ENCODE measurements at places on chromosomes 4 and X. TPM values are rescaled to one million over a fixed set of nuclear protein-coding genes. Genes with fewer than 3 reads are reported as not detected.

HSD17B10 gene
- total RNA-seq: 28.5 TPM

RHOH gene
- total RNA-seq: 0.94 TPM

MAGEA12 gene
- not detected for total RNA-seq

DRD5 gene
- 0.94 TPM for total RNA-seq

DRP2 gene
- total RNA-seq: 4.2 TPM

PITX2 gene
- total RNA-seq: not detected

SETD7 gene
- total RNA-seq: 42.7 TPM

KLHL13 gene
- total RNA-seq: 51.2 TPM

PPP4R3C gene
- total RNA-seq: not detected

IL21 gene
- not detected for total RNA-seq

PDLIM3 gene
- 18.2 TPM for total RNA-seq

PRR32 gene
- total RNA-seq: not detected

BRS3 gene
- total RNA-seq: not detected

SOWAHB gene
- total RNA-seq: 5.5 TPM

DOK7 gene
- not detected for total RNA-seq

ANOS1 gene
- total RNA-seq: 22.0 TPM

PLS3 gene
- total RNA-seq: 102 TPM

CENPVL1 gene
- 1.7 TPM for total RNA-seq

PDCL2 gene
- total RNA-seq: not detected

SLIT2 gene
- 14.7 TPM for total RNA-seq

EXOSC9 gene
- 29.3 TPM for total RNA-seq

MXRA5 gene
- total RNA-seq: 1.7 TPM

AFF2 gene
- total RNA-seq: 343 TPM

GPR101 gene
- total RNA-seq: not detected

CASP6 gene
- total RNA-seq: 13.6 TPM

PSAPL1 gene
- total RNA-seq: not detected

POLR2B gene
- total RNA-seq: 230 TPM

ARHGAP24 gene
- total RNA-seq: 2.2 TPM

CXorf65 gene
- not detected for total RNA-seq

TLL1 gene
- 0.78 TPM for total RNA-seq

CXXC4 gene
- total RNA-seq: 128 TPM

Measured in occipital lobe (tissue), 3 donors.